Stimulated activated CD4-positive, alpha-beta T cell treated with anti-CD3 and anti-CD28 coated beads, Interleukin-12 subunit alpha, Interleukin-12 subunit beta, amount 100 ng/mL, for 48 hours (primary cell): ENCODE measurements at places on chromosomes 5 and 9.

GRCh38 chr5:43113546-43113945, 7.2 kb upstream of the ZNF131 start:
- no peak for DNase-seq

DNA sequence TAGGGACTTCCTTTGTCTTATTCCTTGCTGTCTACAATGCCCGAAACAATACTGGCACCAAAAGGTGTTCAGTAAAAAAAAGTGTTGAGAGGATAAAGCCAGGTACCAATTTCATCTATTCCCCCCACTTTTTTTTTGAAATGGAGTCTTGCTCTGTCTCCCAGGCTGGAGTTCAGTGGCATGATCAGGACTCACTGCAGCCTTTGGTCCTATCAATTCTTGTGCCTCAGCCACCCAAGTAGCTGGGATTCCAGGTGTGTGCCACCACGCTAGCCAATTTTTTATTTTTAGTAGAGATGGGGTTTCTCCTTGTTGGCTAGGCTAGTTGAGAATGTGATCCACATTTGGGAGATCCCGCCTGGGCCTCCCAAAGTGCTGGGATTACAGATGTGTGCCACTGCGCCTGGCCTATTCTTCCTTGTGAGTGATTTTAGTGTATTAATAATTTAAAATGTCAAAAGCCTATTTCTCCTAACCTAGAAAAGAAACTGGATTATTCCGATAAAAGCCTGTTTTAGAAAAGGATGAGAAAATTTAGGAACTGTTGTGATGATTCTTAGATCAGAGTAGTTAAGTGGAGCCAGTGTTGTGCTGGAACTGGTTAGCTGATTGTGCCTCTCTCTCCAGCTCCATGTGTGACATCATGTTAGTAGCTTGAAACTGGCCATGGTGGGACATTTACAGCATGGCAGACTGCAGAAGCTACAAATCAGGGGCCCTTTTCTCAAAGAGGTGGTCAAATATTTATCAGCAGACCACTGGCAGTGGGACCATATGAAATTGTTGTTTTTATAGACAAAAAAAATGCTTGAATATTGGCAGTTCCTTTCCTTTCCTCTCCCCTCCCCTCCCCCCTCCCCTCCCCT, 14.3 kb downstream of the CDC42SE2 start:
- DNase-seq, result no peak

DNA sequence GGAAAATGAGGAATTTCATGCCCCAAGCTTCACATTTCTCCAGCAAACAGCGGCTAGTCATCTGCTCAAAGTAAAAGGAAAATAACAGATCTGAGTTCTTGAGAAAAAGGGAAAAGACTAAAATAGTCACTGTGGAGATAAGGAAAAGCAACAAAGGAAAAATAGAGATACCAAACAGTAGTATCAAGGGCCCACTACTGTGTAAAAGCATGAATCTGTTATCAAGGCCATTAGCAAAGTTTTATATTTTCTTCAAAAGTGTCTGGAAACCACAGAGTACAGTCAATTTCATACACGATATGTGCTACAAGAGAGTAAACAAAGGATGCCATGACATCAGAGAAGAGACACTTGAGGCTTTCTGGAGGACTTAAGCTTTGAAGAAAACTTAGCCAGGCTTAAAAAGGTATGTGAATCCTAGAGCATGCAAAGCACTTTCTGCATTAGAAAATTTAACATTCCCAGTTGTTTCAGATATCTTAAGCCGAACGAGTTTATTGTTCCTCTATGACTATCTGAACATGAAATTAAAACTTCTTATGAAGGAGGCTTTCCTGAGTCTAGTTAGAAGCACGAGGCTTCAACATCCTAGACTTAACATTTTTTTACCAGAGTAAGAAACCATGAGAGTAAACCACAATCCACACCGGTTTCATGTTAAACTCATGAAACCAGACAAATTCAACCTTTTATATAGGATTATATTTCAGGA, 1.2 kb downstream of the TTC33 start:
- DNase-seq, result no peak

DNA sequence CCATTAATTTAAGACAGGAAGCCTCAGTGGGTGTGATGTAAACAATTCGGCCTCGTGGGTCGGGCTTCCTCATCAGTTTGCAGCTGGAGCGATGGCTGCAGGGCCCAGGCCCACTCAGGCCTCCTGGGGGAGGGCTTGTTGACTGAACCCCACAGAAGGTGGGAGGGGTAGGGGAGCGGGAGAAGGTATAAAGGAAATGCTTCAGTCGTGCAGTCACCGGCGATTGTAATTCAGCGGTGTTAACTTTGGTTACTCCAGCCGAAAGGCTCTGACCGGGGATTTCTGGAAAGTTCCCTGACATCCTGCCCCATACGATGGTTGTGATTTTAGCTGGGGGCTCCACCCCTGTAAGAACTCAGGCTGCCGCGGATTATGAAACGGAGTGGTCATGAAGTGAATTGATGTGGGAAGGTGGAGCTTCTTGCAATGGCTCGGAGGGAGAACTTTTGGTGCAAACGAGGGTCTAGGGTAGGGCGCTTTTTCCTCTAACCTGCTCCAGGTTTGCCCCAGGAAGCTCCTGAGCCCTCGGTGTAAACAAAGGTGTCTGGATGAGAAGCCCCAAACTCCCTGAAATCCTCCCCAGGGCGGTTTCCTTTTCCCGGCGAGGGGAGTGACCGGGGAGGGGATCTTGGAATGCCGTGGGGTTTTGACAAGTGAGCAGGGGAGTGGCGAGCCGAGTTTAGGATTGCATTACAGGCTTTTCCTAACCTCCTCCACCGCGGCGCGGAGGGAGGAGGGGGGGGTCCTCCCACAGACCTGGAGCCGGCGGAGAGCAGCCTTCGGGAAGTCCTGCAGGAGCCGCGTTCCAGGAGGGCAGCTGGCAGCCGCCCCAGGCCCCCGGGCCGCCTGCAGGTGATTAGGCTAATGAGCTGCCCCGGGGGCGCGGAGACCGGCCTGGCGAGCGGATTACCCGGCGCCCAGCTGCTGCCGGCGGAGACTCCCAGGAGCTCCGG, 215.5 kb downstream of the PDZD2 start:
- no peak for DNase-seq

DNA sequence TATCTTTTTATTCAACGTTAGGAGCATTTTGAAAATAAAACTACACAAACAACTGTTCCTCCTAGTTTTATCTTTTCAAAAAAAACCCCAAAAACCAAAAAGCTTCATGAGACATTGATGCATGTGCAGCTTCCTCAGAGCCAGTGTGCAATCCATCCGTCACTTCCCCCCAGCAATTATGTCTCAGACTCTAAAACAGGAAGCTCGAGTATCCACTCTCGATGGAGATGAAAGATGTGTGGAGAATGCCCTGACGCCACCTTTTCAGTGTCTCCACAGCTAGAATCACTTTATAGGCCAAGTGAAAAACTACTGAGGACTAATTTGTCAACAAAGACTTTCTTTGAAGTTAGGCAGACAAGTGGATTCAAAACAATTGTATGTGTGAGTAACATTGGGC, 408.9 kb upstream of the SMARCA2 start:
- DNase-seq, result no peak

DNA sequence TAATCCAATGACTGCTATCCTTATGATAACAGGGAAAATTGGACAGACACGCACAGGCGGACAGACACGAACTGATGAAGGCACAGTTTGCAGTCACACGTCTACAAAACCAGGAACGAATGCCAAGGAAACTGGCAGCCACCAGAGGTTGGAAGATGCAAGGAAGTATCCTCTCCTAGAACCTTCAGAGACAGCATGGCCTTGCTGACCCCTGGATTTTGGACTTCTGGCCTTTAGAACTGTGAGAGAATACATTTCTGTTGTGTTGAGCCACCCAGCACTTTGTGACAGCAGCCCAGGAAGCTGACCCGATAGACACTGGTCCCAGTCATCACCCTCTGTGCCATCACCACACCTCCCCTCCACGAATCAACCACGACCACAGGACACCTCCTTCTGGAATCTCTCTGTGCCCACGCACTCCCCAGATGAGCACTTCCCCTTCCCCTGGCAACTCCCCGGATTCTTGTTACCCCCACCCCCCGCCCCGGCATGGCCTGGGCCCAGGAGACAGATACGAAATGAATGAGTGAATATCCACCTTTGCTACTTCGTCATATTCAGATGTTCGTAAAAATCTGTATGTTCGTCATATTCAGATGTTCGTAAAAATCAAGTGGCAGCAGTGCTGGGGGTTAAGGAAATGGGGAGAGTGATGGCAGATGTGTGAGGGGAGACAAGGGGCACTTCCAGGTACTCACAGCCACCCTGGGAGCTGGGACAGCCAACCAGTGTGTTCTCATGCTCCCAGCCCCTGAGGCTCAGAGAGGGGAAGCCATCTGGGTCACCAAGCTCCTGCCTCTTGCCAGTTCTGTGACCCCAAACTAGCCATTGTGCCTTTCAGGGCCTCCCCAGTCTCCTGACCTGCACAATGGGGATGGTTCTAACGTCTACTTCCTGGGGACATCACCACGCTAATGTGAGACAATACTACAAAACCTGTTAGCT, 18.5 kb downstream of the GBGT1 start:
- DNase-seq, result no peak

DNA sequence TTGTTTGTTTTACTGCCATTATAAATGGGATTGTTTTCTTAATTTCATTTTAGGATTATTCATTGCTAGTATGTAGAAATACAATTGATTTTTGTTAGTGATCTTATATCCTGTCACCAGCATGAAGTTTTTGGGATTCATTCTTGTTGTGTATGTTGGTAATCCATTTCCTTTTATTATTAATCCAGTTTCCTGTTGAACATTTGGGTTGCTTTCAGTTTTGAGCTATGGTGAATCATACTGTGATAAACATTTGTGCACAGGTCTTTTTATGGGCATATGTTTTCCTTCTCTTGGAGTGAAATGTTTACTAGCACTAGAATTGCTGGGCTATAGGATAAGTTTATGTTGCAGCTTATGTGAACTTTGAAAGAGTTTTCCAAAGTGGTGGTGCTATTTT, 69.6 kb downstream of the MAN2A1 start:
- DNase-seq, result no peak

GRCh38 chr5:97094579-97095317, 47.7 kb downstream of the LIX1 start:
- peak; percentile 15 for DNase-seq

DNA sequence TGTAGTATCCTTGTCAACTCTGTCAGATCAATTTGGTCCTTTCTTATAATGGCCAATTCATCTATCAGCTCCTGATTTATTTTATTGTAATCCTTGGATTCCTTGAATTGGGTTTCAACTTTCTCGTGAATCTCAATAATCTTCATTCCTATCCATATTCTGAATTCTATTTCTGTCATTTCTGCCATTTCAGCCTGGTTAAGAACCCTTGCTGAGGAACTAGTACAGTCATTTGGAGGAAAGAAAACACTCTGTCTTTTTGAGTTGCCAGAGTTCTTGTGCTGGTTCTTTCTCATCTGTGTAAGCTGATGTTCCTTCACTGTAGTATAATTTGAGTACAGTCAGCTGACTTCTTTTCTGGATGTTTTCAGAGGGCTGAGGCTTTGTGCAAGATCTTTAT, 84.5 kb downstream of the CETN3 start:
- no peak for DNase-seq

GRCh38 chr9:136313111-136314055, 9.5 kb upstream of the CCDC187 start:
- no peak for DNase-seq

GRCh38 chr5:5380298-5380697, 42.2 kb upstream of the ICE1 start:
- no peak for DNase-seq

- no peak for DNase-seq
These were observed 61.3 kb upstream of the EPB41L4B start for GRCh38 chr9:109382182-109382581.

DNA sequence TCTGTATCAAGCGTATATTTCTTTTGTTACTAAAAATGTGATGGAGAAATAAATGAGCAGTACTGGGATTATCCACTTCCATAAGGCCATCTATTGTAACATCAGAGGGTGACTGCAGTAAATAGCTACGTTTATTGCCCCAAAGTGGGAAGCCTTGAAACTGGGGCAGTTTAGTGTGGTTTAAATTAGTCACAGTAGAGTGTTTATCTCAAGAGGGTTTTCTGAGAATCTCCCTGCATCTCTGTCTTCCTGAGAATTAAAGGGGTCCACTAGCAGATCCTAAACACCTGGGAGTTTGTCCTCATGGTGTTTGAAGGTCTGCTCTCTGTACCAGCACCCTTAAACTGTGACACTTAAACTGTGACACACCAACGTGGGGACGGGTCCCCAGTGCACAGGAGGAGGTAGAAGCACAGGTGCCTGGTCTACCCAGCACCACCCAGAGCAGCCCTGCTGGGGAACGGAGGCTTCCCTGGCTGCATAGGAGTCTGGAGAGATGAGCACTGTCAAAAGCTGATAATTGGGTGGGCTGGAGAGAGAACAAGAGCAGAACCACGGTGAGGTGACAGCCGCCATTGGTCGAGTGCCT, 25.2 kb downstream of the PRRC2B start:
- no peak for DNase-seq

GRCh38 chr5:77709993-77710685, 66.0 kb downstream of the TBCA start:
- no peak for DNase-seq
